ENCODE measurements at places on chromosomes 5 and 9. TPM values are rescaled to one million over a fixed set of nuclear protein-coding genes. Genes with fewer than 3 reads are reported as not detected.

Gene TCOF1
- 13.5 TPM for polyA plus RNA-seq

Gene PCDHB2
- polyA plus RNA-seq = 0.31 TPM

Gene NR4A3
- polyA plus RNA-seq = 0.33 TPM

Gene QSOX2
- polyA plus RNA-seq = 2.6 TPM

Gene LOX
- polyA plus RNA-seq = 1.2 TPM

Gene TSLP
- 5.2 TPM for polyA plus RNA-seq

Gene DMRT3
- 0.20 TPM for polyA plus RNA-seq

Gene ZNF782
- polyA plus RNA-seq = 1.1 TPM
